HL-60 (cell line): ENCODE measurements at places on chromosomes 2 and 18.
A peak's percentile ranks its signal among the peaks of the same experiment; 100 is the strongest.

- no peak for DNase-seq
These were observed 246.8 kb downstream of the TMEM182 start for GRCh38 chr2:103008586-103008985.

DNA sequence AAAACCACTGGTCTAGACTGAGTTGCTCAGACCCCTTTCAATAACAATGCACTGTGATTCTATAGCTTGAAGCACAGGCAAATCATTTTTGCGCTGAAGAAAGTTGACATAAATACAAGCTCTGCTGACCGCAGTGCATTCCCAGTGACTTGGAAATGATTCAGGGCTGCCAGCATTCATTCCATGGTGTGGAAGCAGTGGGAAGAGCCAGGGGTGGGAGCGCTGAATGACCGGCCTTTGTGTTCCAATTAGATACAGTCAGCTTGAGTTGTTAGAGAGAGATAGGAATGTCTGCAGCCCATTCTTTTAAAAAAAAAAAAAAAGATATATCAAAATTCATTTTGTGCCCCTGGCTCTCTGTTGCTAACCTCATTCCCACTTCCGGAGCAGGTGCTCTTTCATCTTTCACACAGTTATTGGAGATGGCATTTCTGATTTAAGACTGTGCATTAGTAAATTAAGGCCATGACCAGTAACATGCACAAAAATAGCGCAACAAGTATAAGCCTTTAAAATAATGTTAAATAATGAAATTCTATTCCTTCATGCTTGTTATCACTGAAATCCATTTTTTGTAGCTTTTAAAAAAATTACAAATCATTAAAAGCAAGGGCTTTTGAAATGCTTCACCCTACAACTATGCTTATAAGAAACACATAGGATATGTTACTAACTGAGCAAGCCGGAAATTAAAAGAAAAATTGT is 59.4 kb upstream of the CTLA4 start:
- DNase-seq = no peak

GRCh38 chr2:33535421-33535820 is 59.0 kb downstream of the RASGRP3 start:
- DNase-seq = no peak

DNA sequence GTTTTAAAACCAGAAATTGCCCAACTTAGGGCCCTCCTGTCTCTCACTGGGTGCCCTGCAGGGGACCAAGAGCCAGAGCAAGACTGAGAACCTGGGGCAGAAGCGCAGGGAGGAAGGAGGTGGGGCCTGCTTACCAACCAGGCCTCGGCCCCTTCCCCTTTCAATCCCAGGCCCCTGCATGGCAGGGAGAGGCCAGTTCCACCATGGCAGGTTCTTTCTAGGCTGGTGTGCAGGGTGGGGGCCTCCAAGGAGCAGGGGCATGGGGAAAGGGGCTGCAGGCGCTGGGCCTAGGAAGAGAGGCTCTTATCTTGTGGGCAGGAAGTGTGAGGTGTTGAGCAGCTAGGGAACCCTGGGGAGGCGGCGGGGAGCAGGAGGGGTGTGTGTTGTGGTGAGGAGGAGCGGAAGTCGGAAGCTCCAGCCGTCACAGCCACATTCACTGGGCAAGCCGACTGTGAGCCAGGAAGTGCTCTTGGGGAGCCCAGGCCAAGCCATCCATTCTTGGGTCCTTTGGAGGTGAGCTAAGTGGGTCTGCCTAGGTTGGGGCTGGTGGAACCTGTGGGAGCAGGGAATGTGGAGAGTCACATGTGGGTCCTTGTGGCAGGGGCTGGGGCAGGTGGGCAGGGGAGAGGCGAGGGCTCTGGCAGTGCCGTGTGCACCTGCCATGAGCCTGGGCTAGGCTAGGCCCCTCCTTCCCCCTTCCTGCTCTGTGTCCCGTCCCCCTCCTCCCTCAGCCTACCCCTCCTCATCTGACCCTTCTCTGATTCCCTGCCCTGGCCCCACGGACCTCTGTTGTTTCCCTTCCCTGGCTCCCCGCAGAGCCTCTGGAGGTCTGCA is at the start of gene PSD4:
Gene PSD4, plus strand, starts transcription at position 430 of the 834 bp plus-strand sequence. CDS start 8,486 bp downstream, outside the sequence.
- peak; percentile 97 for DNase-seq

DNA sequence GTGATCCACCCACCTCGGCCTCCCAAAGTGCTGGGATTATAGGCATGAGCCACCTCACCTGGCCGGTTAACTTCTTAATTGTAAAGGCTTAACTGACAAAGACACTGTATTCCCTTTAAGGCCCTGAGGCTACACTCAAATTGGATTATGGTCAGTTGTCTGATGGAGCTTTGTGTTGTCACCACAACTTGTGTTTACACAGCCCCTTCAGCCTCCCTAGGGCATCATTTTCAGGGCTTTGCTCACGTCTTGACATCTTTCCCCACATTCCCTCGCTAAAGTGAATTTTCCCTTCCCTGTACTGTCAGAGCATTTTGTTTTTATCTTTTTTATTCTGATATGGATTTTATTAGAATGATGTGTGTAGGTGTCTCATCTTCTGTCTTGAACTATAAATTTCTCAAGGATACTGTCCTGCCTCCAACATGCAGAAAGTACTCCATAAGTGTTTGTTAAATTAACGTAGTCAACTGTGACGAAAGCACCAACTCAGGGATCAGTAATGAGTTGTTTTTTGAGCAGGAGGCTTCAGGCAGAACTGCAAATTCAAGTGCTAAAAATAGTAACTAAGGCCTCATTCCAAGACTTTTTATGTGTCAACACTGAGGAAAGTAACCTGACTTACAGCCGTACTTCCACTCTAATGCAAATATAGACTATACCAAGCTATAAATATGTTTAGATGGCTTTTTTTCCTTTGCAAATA is 77.1 kb upstream of the NARS1 start:
- no peak for DNase-seq

- DNase-seq = no peak
These were observed 37.0 kb upstream of the CASP8 start for GRCh38 chr2:201223089-201224073.

DNA sequence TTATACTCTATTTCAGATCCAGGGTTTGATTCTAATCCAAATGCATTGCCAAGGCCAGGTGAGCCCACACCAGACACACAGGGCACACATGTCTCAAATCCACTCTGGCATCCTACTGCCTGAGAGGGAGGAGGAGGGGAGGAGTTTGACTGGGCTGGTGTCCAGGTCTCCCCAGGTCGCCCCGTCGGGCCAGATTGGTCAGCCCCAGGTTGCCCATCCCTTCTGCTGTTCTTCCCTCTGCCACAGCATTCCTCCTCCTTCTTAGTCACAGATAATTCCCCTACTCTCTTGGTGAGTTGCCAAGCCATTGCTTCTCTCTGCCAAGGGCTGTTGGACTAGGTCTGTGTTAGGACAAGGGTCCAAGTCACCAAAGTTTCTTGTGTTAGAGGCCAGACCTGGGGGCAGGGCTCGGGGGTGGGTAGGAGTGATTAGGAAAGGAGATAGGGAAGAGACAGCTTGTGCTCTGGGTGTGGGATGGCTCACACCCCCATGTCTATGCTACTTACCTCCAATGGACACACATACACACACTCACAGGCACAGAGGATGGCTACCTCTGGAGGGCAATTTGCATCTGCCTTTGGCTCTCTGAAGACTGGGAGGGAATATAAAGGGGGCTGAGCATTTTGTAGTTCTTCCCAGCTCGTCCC is 2.5 kb upstream of the EGR4 start:
- DNase-seq = no peak

DNA sequence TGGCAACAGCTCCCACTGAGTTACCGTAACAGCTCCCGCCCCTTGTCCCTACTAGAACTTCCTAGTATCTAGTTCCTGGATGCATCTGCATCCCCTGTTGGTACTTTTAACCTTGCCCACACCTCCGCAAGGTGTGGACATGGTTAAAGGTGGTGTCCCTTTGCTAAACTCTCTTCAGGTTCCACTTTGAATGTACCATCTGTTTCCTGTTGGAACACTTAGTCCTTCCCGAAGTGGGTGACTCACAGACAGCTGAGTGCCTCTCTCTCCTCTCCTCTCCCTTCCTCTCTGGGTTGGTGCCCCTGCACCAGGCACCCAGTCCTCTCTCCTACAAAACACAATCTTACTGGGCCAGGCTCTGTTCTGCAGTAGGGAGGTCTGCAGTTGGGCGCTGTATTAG is 19.6 kb upstream of the REL start:
- no peak for DNase-seq

DNA sequence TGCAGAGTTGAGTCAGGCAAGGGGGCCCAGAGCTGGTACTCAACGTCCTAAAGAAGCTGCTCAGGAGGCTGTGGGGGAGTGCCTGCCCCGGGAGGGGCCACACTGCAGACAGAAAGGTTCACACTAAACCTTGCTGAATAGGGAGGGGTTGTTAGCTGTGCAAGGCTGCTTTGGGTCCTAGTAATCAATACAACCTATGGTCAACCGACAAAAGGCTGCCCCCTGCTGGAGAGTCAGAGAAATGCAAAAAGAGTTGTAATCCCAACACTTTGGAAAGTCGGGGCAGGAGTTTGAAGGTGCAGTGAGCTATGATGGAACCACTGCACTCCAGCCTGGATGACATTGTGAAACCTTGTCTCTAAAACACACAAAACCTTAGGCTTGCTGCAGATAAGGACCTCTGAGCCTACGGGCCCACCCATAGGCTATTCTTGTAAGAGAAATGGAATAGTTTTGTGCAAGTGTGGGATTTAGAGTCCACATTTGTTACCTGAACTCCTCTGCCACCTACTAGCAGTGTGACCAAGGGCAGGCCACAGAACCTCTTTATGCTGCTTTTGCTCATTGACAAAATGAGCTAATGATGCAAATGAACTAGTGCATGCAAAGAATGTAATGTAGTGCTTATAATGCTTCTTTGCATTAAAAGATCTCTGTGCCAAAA is 81.5 kb downstream of the PRPF40A start:
- peak; percentile 58 for DNase-seq

DNA sequence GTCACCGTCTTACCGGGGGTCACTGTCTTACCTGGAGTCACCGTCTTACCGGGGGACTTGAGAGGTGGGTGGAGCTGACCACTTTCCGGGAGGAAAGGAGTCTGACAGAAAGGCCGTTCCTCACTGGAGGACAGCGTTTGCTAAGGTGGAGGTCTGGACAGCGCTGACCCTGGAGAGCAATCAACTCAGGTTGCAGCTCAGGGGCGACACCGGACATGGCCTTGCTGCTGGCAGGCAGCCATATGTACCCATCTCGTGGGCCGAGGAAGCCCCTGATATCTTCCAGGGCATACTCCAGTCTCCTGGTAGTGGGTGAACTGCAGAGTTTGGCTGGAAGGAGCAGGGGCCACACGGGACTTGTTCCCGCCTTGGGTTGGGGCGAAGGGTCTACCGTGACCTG is 234.6 kb upstream of the MYT1L start:
- DNase-seq = no peak

DNA sequence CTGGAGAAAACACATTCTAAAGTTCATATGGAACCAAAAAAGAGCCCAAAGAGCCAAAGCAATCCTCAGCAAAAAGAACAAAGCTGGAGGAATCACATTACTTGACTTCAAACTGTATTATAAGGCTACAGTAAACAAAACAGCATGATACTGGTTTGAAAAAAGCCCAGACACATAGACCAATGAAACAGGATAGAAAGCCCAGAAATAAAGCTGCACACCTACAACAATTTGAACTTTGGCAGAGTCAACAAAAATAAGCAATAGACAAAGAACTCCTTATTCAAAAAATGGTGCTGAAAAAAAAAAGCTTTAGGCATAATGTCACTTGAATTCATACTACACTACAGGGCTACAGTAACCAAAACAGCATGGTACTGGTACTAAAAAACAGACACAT is 289.6 kb downstream of the NR4A2 start:
- DNase-seq = no peak

DNA sequence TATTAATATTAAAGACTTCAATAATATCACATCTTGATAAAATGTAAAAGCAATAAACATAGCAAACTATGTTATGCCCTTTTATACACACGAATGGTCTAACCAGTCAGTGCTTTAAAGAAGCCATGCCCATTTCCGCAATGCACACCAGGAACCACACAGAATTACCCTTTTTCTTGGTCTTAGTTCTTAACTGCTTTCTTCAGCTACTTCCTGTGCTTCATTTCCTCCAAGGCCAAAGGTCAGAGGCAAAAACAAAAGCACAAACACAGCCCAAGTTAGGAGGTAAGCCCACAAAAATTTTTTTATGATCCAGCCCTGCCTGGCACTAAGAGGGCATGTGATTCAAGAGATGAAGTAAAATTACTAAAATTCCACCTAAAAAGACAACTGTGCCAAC is 267.2 kb downstream of the FBXO15 start:
- DNase-seq = no peak

DNA sequence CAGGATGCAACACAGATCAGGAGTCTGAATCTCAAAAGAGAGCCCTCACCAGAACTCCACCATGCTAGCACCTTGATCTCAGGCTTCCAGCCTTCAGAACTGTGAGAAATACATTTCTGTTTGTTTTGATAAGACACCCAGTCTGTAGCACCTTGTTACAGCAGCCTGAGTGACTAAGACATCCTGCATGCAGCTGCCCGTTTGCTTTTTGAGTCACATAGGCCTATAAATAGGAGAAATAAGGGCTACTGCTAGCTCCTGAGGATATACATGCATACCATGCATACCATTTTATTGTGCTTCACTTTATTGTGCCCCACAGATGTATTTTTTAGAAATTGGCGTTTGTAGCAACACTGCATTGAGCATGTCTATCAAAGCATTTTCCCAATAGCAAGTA is 337.8 kb downstream of the CDH2 start:
- DNase-seq = no peak

DNA sequence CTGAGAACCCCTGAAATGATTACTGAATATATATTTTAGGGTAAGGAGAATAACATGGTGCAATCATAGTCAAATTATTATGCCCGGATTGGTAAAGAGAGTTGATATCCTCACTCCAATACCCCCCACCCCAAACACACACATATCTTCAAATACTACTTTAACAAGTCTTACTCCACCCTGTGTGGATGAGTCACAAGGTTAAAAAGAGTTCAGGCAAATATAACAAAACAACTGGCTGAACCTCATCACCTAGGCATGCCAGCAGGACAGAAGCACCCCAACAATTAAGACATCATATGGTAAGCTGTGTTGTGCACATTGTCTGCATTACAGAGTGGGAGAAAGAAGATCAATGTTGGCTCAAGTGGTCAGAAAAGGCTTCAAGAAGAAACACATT is 857.4 kb downstream of the TDRD15 start:
- no peak for DNase-seq

DNA sequence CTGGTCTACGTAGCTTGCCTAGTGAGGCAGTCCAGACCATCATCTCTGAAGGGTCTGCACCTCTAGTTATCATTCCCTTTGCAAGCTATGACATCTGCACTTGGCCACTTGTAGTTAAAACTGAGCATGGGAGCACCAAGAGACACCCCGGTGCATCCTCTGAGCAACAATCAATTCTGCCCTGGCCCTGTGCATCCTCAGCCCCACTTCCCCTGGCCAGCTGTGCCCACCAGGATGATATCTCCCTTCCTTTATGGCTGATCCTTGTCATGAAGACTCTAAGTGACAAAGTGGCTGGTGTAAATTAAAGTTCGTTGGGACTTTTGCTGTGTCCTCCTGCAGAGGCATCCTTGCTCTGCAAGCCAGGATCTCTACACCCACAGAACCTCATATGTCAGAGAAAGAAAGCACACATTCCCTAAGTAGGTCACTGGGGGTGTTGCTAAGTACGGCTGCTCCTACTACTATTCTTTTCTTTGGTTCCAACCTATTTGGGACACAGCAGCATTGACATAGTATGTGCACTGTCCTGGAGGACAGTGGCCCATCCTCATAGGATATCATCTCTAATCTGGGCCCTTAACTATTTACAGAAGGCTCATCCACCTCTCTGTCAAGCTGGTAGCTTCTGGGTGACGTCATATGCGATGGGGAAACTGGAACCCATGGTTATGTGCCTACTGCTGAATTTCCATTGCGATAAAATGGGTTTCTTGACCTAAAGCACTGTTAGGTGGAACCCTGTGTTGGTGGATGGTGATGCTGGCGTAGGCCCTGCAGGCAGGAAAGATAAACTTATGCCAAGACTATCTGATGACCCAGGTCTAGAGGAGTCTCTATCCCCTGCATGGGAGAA is 384.3 kb upstream of the ID2 start:
- DNase-seq = peak; percentile 39
